T-cell (primary cell): ENCODE measurements at places on chromosomes 7 and 10.

DNA sequence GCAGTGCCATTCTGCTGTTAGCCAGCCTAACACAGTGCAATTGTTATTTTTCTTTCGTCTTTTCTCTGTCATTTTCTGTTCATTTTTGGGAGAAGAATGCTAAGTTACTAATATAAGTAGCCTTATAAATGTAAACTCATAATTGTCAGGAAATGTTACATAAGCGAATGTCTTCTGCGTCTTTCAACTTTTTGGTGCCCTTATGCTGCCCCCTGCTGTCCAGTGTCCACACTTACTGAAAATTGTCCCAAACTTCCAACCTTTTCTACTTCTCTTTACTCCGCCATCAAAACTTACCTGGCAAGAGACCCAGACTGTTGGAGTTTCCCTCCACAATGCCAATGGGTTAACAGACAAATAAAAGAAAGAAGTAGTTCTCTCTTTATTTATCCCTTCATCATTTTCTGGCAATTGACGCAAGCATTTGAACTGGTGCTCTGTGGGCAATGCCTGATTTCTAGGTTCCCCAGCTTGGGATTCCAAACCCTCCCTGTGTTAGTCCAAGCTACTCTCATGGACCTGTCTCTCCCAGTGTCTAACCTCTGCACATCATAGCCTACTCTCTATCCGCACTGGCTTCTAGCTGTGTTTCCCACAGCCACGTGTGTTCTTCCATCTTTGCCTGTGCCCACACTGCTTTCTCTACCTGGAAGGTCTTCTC is 21.0 kb upstream of the EPC1 start:
- DNase-seq, result peak; percentile 61

GRCh38 chr7:137895301-137896221 is 48.8 kb upstream of the DGKI start:
- DNase-seq, result no peak

DNA sequence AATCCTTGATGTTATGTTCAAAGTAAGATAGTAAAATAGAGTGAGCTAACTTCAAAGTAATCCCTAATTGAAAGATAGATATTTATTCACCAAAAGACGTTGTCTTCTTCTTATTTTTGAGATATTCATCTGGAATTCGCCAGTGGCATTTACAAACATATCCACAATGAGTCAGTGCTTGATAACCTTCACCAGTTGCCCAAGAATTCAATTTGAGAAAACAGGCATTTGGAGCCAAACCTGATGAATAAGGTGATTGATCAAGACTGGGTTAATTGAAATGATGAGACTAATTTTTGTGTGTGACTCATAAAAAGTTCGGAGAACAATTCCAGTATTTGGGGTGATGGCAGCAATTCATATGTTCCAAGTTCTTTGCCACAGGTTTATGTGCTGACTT is 344.0 kb downstream of the ARL4A start:
- DNase-seq, result no peak

DNA sequence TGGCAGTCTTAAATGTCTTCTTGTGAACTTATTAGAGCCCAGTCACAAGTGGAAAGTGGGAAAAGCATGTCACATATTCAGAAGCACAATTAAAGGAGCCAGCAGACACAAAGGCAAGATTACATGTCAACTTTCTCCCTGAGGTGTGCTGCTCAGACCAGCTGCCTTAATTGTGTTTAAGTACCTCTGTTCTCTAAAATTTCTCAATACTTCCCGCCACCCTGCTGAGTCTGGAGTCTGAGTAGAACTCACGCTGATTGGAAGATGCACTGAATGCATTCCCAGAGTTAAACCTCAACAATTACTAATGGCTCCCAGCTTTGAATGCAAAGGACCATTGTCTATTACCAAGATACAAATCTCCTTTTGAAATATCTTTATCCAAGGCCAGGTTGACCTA is 166.4 kb upstream of the COBL start:
- no peak for DNase-seq

- DNase-seq, result no peak
Observed at GRCh38 chr10:48517911-48518811, 86.7 kb downstream of the ARHGAP22 start.

GRCh38 chr10:100737355-100738054 is 7.9 kb upstream of the PAX2 start:
- DNase-seq, result no peak

- no peak for DNase-seq
Observed at GRCh38 chr7:38545977-38546376, 85.2 kb downstream of the AMPH start.

GRCh38 chr10:11237571-11237970 is 219.9 kb downstream of the CELF2 start:
- DNase-seq, result no peak

DNA sequence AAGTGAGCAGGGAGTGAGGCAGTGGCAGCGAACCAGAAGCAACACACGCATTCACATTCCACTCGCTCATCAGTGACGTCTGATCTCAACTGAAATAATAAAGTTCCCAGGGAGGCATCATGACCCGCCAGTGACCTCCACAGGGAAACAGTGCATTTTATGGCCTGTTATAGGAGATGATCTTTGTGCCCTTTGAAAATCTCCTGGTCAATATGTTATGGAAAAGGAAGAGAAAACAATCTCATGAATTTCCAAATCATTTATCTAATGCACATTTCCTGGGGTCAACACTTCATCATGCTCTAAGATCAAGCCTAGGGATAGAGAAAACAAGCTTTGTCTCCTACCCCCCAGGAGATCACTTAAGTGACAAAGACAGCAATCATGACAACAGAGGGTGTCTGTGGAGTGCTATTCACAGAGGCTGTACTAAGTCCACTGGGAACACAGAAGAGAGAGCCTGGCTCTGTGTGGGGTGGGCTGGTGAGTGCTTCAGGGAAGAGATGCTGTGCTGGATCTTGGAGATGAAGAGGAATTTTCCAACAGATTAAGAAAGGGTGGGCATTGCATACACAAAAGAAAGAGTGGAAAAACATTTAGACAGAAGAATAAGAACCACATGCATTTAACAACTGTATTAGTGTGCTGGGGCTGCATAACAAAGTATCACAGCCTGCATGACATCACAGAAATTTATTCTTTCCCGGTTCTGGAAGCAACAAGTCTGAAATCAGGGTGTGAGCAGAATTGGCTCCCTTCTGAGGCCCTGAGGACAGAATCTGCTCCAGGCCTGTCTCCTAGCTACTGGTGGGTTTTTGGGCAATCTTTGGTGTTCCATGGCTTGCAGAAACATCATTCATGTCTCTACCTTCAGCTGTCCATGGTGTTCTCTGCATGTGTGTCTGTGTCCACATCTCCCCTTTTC is 613.9 kb upstream of the IGFBP3 start:
- DNase-seq, result no peak

GRCh38 chr7:34115503-34115902 is 210.2 kb downstream of the BMPER start:
- no peak for DNase-seq

DNA sequence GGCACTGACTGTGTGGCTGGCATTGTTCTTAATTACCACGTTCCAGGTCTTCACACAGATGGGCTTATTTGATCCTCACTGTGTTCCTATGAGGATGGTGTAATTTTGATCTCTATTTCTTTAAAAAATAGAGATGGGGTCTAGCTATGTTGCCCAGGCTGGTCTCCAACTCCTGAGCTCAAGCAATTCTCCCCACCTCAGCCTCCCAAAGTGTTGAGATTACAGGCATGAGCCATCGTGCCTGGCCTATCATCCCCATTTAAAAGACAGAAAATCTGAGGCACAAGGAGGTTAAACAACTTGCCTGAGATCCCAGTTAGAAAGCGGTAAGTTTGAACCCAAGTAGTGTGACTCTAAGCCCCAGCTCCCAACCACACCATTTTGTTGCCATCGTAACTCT is 17.0 kb upstream of the SRGN start:
- no peak for DNase-seq

DNA sequence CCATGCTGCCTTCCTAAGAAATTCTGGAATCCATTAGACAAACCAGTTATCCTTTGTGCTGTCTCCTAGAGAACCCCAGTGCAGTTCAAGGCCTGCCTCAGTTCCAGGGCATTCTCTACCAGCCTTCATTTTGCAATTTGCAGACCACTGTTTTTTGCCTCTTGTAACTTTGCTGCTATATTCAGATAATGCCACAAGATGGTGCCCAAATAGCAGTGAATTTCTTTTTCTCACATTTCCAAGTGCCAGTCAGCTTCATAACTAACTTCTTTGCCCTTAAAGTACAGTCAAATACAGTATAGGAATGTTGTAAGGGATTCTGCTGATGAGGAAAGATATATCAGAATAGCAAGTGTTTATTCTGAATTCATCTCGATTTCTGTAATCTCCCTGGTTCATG is 25.2 kb downstream of the LOXL4 start:
- no peak for DNase-seq

DNA sequence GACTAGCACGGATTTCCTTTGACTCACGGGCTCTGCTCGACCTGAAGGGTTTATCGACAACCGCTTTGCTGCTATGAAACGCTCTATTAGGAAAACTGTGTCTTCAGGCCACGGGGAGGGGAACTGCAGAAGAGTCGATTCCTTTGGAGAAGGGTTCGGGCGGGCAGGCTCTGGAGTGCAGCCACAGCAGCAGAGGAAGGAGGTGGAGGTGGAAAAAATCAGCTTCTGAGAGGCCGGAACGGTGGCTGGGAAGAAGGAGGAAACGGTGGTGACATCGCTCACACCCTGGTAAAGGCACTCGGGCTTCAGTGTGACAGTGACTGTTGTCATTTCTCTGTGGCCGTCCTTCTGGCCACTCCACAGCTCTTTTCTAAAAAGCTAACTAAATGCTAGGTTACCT is 64.6 kb upstream of the MGMT start:
- DNase-seq, result no peak

GRCh38 chr7:150988230-150989226 is 2.3 kb upstream of the NOS3 start:
- DNase-seq, result peak; percentile 39

- no peak for DNase-seq
Observed at GRCh38 chr10:456486-456885, 233.0 kb downstream of the DIP2C start.

GRCh38 chr10:13709931-13710650 is 123.3 kb downstream of the PRPF18 start:
- no peak for DNase-seq

DNA sequence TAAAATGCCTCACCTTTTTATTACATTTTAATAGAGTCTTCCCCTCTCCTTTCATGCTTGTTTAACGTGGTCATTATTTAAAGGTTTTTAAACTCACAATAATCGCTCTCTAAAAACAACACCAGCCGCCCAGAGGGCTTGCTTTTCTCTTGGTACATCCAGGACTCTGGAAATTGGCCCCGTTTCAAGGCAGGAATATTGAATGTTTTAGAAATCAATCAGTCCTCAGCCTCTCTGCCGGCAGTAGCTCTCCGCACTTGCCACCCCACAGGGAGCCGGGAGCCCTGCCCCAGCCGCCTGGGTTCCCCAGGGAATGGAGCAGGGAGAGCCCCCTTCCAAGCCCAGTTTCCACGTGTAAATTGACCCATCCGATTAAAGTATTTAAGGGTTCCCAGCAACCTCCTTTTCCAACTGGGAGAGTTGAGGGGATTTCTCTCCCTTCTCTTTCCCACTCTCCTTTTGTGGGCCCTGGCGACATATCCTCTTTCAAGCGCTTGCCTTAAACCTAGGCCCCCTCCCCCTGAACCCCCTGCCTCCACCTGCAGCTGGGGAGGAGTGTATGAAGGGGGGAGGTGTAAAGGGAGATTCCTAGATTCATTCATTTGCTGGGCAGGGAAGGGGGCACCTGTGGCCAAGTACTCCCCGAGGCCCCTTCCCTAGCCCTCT is 1.9 kb downstream of the FGF8 start:
- no peak for DNase-seq

GRCh38 chr10:12195281-12195602 is 449 bp downstream of the NUDT5 start:
- DNase-seq, result no peak

GRCh38 chr7:888081-889024 is 12.0 kb downstream of the GET4 start:
- no peak for DNase-seq

GRCh38 chr7:11726001-11726793 is 105.8 kb downstream of the THSD7A start:
- DNase-seq, result no peak

DNA sequence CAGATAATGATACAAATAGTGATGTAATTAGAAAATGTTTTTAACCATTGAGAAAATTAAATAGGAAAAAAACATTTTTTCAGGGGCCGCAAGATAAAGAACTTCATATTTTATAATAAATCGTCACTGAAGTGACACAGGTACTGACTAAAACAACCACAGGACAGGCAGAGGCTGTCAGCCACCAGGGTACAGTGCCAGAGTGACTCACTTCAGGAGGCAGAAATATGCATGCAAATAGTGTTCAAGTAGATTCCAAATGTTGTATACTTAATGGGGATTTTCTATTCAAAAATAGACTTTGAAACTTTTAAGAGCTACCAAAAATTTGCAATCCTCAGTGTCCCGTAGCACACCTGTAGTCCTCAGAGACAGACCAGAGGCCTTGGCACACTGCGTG is 68.6 kb downstream of the FRMPD2 start:
- DNase-seq, result no peak

DNA sequence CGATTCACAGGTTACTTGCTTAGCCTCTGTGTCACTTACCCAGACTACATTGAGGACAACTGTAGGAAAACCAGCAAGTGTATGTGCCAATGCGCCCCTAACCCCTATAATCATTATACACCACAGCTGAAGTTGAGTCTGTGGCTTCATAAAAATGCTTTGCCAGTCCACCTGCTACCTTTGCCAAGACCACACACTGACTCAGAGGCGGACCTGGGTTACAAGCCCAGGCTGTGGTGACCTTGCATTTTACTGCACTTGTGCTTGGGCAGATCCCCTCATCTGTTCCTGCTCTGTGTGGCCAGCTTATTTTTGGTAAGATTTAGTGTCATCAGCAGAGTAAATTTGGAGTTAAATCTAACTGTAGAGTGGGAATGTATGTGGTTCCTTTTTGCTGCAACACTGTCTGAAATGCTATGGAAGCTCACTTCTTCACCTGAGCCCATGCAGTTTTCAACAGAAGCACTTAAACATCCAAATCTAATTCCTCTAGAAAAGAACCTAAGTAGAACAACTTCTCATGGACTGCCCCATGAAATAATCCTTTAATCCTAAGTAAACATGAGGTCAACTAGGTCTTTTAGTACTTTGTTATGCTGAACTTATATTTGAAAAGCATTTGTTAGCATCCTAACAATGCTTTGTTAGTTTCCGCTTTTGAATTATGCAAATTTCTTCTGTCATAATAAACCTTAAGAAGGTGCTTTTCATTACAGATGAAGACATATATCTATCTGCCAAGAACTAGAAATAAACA is 96.2 kb upstream of the AMPH start:
- DNase-seq, result no peak

DNA sequence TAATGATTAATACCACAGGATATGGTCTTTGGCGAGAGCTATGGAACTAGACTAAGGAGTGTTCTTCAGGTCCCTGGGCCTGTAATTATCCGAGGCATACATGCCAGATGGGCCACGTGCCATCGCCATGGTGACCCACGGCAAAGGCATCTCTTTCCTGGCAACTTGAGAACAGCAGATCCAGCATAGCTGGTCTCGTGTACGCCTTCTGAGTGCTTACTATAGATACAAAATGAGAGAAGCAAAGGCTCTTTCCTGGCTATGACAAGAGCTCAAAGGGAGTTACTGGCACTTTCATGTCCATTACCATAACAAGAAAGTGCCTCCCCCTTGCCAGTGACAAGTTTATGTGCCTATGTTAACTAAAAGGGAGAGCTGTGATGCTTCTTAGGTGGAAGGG is 26.0 kb upstream of the GLI3 start:
- DNase-seq, result no peak

- no peak for DNase-seq
Observed at GRCh38 chr7:103073989-103074518, 542 bp downstream of the FBXL13 start.

- no peak for DNase-seq
Observed at GRCh38 chr7:102147008-102147407, 139.7 kb upstream of the SH2B2 start.
